Thoracic aorta (tissue), 2 donors: ENCODE measurements at places on chromosomes 1 and 21. TPM values are rescaled to one million over a fixed set of nuclear protein-coding genes. Genes with fewer than 3 reads are reported as not detected.

GRCh38 chr1:154874465-154874864, 4.4 kb upstream of the KCNN3 start:
- no peaks in the 10 kb centered on the region for H3K27me3 ChIP-seq
- no peaks in the 10 kb centered on the region for H3K36me3 ChIP-seq

DNA sequence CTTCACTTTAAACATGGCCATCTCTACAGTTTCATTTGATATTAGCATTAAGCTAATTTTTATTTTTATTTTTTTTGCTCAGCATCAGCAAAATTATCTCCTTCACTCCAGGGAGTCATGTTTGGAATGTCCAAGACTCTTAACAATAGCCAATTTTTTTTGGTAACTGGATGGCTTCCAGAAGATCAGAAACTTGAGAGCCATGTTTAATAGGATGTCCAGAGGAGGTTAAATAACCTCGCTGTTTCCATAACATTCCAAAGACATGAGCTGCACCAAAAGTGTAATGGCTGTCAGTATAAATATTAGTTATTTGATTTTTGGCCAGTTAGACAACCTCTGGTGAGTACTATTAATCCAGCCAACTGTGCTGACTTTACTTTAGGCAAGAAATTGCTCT, 80.7 kb downstream of the DNTTIP2 start:
- no peak overlapping the region for H3K4me3 ChIP-seq
- peak overlapping the region; percentile 7 for H3K27ac ChIP-seq
- no peaks in the 10 kb centered on the region for H3K27me3 ChIP-seq
- no peak for DNase-seq
- H3K4me1 ChIP-seq = peaks cover 20% of the 10 kb centered on the region

The DPT gene
- total RNA-seq = 60.7 TPM

DNA sequence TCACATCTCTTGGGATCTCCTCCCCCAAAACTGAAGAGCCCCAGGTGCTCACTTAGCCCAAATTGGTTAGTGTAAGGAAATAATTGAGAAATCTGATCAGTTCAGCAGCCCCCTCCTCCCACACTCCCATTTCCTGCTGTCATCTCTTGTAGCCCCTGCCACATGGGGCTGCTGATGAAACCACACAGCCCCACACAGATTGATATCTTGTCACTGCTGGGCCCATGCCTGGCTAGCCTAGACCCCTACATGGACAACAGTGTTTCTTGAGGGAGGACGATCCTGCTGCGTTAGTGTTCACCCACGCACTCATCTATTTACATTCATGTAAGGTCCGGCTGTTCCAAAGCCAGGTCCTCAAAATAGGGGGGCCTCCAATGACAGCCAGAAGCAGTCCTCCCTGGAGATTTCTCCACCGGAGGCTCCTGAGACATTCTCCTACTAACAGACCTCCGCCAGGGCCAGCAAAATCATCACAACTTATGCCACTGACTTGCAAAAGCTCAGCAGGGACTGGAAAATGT, 23.9 kb upstream of the RXRG start:
- H3K4me3 ChIP-seq = no peak overlapping the region
- no peaks in the 10 kb centered on the region for H3K4me1 ChIP-seq
- no peaks in the 10 kb centered on the region for H3K36me3 ChIP-seq

GRCh38 chr1:49854741-49855140, 169.0 kb downstream of the AGBL4 start:
- no peaks in the 10 kb centered on the region for H3K27me3 ChIP-seq
- no peak overlapping the region for H3K4me3 ChIP-seq
- DNase-seq = no peak
- H3K36me3 ChIP-seq = no peaks in the 10 kb centered on the region
- no peaks in the 10 kb centered on the region for H3K4me1 ChIP-seq
- no peak overlapping the region for H3K27ac ChIP-seq

DNA sequence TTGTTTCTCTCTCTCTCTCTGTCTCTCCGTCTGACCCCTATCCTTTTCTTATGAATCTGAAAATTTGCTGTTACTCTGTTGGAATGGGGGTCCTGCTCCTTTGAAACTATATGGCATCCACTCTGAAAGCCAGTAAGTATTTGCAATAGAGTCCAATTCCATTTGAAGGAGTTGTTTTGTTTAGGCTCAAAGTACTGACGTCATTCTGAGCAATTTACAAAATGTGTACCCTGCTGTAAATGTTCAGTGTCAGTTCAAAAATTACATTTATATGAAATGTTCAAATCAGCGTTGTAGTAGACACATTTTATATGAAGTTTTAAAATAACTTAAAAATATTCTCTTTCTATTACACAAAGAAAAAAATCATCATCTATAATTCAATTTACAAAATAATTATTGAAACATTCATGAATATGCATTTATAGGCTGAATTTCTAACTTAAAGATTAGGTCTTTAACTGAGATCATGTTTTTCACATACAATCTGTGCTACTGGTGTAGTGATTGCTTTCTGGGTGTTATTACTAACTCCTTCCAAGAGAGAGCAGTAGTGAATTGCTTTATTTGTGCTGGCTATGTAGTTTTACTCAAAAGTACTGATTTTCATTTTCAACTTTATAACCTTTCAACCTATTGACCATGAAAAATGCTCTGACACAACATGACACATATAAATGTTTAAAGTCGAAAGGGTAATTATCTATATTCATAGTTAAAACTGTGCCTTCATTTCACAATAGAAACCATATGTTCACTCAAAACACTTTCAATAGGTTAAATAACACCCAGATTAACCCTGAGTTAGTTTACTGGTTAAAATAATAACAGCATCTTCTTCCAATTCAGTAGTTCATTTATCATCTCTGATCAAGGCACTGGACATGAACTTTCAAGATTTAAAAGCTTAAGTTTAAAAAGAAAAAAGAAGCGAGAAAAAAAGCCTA, 253.1 kb upstream of the ADGRL4 start:
- H3K27ac ChIP-seq = no peak overlapping the region
- DNase-seq = no peak
- no peaks in the 10 kb centered on the region for H3K4me1 ChIP-seq
- H3K36me3 ChIP-seq = no peaks in the 10 kb centered on the region
- no peaks in the 10 kb centered on the region for H3K27me3 ChIP-seq
- H3K4me3 ChIP-seq = no peak overlapping the region

The SAMD13 gene
- total RNA-seq = 1.8 TPM

- H3K27me3 ChIP-seq = no peaks in the 10 kb centered on the region
- no peak overlapping the region for H3K27ac ChIP-seq
- no peak overlapping the region for H3K4me3 ChIP-seq
- no peaks in the 10 kb centered on the region for H3K4me1 ChIP-seq
These were observed 870.5 kb upstream of the CXADR start for GRCh38 chr21:16642353-16642752.

DNA sequence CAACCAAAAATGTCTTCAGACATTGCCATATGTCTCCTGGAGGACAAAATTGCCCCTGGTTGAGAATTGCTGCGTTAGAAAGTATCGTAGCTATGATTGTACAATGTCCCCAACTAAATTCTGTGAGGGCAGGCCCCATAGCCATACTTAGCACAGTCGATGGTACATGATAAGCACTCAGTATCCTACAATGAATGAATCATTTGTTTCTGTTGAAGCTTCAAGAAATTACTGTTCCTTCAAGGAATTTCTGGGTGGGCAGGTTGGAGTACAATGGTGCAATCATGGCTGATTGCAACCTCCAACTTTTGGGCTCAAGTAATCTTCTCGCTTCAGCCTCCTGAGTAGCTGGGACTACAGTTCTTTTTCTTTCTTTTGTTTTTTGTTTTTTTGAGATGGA, 4.7 kb downstream of the CAP1 start:
- no peaks in the 10 kb centered on the region for H3K36me3 ChIP-seq
- H3K4me1 ChIP-seq = peaks cover 63% of the 10 kb centered on the region
- H3K4me3 ChIP-seq = no peak overlapping the region
- no peaks in the 10 kb centered on the region for H3K27me3 ChIP-seq
- no peak for DNase-seq

DNA sequence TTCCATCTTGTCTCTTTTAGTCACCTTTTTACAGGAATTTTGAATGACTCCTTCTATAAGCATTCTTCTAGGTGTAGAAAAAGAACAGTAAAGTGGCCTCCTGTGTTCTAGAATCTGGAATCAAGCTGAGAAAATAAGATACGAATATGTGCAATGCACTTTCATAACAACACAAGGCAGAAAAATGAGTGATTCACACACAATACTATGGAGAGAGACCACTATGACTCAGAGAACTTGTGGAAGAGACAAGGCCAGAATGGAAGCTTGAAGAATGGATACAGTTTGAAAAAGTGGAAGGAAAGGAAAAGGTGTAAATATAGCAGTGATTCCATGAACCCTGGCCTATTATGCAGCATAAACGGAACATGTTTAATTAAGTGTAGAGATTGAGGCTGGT, 57.1 kb upstream of the SAMSN1 start:
- no peak for DNase-seq
- H3K27ac ChIP-seq = no peak overlapping the region
- no peak overlapping the region for H3K4me3 ChIP-seq
- no peaks in the 10 kb centered on the region for H3K27me3 ChIP-seq

GRCh38 chr1:239321877-239322276, 64.5 kb upstream of the CHRM3 start:
- no peak overlapping the region for H3K4me3 ChIP-seq
- no peak overlapping the region for H3K27ac ChIP-seq
- no peak for DNase-seq
- H3K27me3 ChIP-seq = no peaks in the 10 kb centered on the region
- no peaks in the 10 kb centered on the region for H3K4me1 ChIP-seq
- no peaks in the 10 kb centered on the region for H3K36me3 ChIP-seq

The IPO13 gene
- 22.2 TPM for total RNA-seq
